ENCODE measurements at places on chromosomes 2 and 18.

DNA sequence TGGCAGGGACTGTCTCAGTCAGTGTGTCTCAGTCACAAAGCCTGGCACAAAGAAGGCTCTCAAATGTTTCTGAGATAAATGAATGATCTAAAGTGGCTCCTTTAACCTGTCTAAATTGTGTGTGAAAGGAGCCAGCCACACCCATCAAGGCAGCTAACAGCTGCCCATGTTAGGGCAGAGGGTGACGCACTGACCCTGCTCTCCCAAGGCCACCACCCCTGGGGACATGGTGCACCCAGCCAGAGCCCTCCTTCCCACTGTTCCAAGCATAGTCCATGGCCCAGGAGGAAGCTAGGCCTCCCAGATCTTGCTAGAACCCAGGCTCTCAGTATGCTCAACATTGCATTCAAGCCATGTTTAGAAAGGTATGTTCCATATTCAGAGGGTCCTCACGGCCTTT is 100.3 kb downstream of the KLHL29 start:
- DNase-seq = no peak

GRCh38 chr2:156630579-156631337 is 194.6 kb downstream of the GPD2 start:
- DNase-seq = no peak

GRCh38 chr2:38173683-38174082 is 97.7 kb upstream of the CYP1B1 start:
- no peak for DNase-seq

- no peak for DNase-seq
These were observed 51.7 kb downstream of the ARHGAP28 start for GRCh38 chr18:6781142-6781714.

DNA sequence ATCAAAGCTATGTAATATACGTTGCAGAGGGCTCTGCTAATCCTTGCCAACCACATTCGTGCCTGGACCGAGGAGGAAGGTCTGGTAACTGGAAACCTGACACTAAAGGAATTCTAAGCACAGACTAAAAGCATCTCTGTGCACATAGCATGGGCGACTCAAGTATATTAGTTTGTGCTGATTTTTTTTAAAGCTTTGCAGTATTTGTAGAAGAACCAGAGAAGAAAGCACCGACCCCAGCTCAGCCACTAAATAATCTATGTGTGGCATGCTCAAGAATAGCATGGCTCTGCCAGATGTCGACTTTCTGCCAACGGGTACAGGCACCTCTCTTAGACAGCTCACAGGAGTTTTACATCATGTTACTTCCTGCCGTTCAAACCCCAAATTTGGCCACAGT is 73.2 kb upstream of the NRP2 start:
- no peak for DNase-seq

GRCh38 chr2:189249171-189249570 is 69.6 kb upstream of the COL5A2 start:
- no peak for DNase-seq

- DNase-seq = no peak
These were observed 163.1 kb downstream of the TMEM18 start for GRCh38 chr2:513981-514706.

DNA sequence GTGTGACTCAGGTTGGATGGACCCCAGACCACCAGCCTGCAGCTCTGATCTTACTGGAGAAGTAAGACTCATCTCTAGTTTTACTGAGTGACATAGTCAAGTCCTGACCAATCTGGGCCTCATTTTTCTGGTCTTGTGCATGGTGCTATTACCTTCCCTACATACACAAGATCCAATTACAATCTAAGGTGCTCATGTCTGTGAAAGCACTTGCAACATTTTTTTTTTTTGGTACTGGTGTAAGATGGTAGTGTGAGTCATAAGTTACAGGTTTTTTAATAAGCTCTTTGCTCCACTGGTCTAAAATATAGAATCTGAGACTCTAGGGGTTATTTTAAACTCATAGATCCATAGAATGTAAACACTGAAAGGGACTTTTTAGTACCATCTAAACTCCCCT is 117.3 kb upstream of the EFEMP1 start:
- DNase-seq = no peak

- no peak for DNase-seq
These were observed 283.0 kb downstream of the RND3 start for GRCh38 chr2:150204451-150204850.

DNA sequence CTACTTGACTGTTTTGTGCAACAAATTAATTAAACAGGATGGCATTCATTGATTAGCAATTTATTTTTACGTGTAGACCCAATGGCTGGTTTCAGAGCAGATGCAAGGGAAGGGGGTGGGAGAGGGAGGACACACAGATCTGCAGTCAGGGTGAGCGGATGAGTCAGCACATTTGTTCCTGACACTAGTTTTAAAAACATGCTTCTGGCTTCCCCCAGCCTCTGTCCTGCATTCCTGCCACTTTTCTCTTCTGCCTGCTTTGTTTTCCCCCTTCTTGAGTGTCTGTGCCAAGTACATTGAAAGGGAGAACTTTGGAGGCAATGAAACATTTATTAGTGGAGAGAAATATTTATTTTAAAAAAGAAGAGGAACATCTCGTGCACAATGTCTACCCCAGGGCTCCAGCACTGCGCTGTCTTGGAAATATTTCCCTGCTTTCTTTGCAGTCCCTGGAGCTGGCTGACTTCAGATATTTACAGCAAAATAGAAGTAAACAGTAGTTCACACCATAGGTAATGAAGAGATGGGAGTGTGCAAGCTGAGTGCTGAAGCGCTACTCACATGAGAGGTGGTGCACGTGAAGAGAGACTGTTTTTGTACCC is 52.2 kb downstream of the NRP2 start:
- DNase-seq = no peak

DNA sequence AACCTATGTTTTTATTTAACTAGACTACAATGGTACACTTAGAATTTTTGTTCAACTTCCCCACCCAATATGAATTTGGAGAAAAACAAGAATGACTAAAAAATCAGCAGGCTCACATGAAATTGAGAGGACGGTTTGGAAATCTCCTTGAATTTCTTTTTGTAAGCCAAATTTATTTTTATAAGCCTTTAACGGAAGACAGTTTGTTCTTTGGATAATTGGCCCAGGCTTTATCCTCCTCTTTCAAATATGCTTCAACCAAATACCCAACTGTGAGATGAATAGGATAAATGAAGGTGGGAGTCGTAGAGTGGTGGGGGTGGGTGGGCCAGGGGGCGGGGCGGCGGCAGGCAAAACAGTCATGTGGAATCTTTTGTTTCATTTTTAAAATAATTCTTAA is 60.6 kb downstream of the FMNL2 start:
- DNase-seq = no peak

DNA sequence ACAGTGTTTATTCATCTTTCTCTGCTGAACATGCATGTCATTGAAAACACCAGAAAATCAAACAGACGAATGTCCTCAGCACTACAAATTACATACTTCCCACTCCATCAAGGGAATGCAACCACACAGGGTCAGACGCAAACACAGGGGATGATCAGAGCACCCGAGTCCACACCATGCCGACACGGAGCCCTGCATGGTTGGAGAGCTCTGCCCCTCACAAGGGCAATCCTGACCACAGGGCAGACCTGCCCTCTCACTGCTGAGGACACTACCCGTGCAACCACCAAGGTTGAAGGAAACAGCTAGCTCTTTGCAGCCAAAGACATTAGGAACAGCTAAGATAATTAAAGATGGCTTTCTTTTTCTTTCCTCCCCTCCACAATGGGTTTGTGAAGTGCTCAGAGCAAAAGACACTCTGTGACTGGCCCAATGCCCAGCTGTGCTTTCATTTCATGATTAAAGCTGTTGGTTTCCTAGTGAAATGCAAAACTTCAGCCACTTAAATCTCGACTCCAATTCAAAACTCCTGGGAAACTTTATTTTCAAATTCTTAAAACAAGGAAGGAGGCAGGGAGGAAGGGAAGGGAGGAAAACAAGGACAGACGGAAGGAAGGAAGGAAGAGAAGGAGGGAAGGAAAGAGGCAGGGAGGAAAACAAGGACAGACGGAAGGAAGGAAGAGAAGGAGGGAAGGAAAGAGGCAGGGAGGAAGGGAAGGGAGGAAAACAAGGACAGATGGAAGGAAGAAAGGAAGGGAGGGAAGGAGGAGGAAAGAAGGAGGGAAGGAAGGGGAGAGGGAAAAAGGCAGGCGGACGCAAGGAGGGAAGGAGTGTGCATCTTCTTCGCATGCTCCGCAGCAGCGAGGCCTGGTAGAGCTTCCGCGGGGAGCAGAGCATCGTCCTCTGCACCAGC is 65.8 kb downstream of the NDUFA10 start:
- no peak for DNase-seq

- no peak for DNase-seq
These were observed 13.2 kb downstream of the TXNDC2 start for GRCh38 chr18:9898792-9899549.

DNA sequence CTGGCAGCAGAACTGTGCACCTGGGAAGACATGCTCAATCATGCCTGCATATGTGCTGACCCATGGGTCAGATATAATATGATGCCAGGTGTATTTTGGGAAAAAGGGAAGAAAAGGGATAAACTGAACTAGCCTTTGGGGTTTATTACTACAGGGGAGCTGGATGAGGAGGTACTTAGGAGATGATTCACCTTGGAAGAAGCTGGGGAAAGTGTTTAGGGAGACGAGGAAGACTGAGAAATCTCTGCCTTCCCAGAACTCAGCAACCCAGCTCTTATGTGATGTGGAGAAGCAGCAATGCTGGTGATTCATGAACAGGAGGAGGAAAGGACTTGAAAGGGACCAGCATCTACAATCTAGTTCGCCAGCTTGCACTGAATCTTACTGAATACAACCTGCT is 110.2 kb downstream of the BARD1 start:
- no peak for DNase-seq

- no peak for DNase-seq
These were observed 140.8 kb downstream of the AGAP1 start for GRCh38 chr2:235634435-235635158.

GRCh38 chr2:206408323-206409320 is 34.7 kb upstream of the ADAM23 start:
- no peak for DNase-seq

DNA sequence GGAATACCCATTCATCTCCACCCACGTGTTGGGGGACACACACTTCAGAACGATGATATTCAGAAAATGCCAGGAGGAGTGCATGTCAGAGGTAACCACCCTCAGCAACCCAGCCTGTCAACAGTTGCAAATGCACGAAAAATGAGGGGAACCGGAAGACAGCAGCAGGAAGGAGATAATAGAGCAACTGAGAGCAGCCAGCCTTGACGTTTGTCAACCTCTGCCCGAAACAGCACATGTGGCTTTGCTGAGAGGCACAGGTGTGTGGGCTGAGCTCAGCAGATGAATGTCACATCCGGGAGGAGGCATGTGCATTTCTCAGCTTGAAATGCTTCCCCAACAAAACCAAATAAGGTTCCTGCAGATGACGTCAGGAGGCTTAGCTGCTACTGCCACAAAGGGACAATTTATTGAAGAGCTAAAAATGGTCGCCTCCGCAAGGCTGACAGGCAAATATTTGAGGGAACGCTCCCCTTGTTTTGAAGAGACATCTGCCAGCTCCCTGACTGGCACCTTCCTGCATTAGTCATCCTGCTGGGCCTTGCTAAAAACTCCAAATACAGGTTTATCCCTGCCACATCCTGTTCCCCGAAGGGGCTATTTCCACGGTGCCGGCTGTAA is 419.0 kb downstream of the NBAS start:
- peak; percentile 83 for DNase-seq

DNA sequence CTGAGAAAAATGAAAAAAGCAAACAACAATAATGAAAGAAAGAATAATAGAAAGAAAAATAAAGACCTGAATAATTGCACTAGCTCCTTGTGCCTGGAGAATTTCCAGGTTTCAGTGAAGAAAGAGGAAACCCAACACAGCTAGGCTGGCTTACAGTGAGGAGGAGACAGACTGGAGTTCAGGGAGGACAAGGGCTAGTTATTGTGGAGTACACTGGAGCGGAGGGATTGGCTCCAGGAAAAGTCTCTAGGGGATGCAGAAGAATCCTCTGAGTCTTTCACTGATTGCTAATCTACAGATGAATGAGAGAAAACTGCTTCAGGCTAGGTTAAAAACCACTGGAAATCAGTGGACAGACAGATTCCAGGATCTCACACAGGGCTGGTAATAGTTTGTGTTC is 163.6 kb upstream of the RBMS1 start:
- DNase-seq = no peak

DNA sequence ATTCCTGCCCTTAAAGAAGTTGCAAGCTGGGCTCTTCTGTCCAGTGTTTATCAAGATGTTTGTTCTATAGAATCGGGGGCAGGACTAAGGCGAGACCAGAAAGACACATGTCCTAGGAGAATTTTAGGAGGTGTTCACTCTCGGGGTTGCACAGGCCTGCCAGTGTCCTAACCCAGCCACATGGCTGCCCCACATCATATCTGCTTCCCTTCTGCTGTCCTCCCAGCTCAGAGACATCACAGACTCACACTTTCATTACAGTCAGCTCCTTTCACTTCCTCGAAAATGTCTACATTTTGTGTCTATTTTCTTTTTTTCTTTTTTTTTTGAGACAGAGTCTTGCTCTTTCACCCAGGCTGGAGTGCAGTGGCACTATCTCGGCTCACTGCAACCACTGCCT is 10.7 kb upstream of the MRO start:
- DNase-seq = no peak

DNA sequence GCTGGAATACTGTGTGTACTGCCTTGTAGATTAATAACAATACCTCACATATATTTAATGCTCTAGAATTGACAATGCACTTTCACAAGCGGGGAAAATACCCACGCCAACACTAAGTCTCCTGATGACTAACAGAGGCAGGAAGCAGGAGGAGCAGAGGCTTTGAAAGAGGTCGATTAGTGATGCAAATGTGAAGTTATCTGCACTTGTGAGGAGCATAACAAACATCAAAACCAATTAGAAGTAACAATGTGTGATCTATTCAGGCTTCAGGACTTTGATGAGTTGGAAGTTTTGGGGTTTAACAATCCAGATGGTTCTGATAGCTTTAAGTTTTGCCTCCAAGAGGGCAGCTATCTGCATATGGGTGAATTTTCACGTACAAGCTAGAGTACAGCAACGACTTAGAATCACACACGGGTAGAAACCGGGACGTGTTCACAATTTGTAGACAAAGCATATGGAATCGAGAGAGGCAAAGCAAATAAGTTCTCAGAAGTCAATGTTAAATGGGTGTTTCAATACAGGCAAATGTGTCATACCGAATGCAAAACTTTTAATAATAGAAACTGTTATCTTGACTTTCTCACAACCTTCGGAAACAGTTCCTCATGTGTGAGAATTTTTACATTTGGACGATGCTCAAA is 114.5 kb downstream of the METTL8 start:
- peak; percentile 66 for DNase-seq

Data from activated naive CD4-positive, alpha-beta T cell treated with Interleukin-2 at 50 U/mL for 16 hours (primary cell).